ENCODE measurements at places on chromosomes 13 and 19.

GRCh38 chr13:61700620-61701019 is 285.0 kb upstream of the PCDH20 start:
- no peak for DNase-seq

GRCh38 chr19:29745253-29745652 is 30.2 kb upstream of the C19orf12 start:
- no peak for DNase-seq

DNA sequence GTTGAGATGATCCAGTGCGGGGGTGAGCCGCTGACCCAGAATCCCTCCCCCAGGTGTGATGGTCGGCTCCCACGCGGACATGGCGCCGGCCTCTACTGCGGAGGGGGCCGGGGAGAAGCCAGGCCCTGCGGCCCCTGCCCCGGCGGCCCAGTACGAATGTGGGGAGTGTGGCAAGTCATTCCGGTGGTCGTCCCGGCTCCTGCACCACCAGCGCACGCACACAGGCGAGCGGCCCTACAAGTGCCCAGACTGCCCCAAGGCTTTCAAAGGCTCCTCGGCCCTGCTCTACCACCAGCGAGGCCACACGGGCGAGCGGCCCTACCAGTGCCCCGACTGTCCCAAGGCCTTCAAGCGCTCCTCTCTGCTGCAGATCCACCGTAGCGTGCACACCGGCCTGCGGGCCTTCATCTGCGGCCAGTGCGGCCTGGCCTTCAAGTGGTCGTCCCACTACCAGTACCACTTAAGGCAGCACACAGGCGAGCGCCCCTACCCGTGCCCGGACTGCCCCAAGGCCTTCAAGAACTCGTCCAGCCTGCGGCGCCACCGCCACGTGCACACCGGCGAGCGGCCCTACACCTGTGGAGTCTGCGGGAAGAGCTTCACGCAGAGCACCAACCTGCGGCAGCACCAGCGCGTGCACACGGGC is 3.7 kb upstream of the NAT14 start:
- DNase-seq, result no peak

- no peak for DNase-seq
These were observed 11.6 kb upstream of the DCLK1 start for GRCh38 chr13:36142735-36143134.

DNA sequence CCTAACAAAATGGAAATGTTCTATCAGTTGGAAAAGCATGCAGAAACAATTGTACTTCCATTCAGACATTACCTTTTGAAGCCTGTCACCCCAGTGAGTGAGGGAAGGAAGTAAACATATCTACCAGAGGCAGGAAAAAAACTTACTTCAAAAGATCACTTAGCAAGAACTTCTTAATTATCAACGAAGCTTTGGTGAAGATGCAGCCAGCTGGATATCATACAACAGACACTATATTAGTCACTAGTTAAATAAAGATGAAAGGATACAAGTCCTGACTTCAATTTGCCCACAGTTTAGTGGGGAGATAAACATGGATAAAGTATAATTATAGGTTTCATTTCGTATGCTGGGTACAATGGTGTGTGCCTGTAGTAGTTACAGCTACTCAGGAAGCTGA is 148.8 kb downstream of the TNFRSF19 start:
- DNase-seq, result no peak

DNA sequence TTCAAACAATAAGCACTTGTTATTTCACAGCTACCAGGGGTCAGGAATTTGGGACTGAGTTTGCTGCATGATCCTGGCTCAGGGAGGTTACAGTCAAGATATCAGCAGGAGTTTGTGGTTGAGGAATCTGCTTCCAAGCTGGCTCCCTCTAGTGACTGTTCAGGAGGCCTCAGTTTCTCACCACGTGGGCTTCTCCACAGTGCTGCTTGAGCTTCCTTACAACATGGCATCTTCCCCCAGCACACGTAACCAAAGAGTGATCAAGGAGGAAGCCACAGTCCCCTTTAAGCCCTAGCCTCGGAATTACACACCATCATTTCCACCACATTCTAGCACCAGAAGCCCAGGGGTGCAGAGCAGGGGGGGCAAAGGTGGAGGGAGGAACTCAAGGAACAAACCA is 28.8 kb downstream of the CELF5 start:
- no peak for DNase-seq

- DNase-seq, result no peak
These were observed 79.5 kb downstream of the SLITRK6 start for GRCh38 chr13:85719749-85720148.

DNA sequence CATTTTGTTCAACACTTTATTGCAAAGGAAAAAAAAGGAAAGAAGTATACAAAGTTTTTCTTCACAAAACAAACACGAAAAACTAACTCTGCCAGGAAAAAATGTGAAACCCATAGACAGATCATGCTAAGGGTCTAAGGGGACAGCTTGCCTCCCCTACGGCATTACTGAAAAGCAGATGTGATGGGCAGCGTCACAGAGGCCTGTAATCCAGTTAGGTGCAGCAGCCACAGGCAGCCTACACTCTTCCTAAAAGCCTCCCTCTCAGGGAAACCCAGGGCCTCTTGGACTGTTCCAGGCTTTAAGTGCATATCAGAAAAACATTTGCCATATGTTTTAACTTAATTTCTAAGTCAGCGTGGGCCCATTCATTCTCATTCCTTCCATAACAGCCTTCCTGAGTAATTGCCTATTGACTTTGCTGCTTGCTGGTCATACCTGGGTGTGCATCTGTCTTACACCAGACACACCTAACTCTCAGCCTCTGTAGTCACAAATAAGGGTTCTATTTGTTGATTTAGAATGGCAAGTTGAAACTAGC is 135.7 kb upstream of the SERP2 start:
- DNase-seq, result peak; percentile 50

GRCh38 chr19:21610341-21610740 is 104.9 kb downstream of the ZNF429 start:
- DNase-seq, result no peak

DNA sequence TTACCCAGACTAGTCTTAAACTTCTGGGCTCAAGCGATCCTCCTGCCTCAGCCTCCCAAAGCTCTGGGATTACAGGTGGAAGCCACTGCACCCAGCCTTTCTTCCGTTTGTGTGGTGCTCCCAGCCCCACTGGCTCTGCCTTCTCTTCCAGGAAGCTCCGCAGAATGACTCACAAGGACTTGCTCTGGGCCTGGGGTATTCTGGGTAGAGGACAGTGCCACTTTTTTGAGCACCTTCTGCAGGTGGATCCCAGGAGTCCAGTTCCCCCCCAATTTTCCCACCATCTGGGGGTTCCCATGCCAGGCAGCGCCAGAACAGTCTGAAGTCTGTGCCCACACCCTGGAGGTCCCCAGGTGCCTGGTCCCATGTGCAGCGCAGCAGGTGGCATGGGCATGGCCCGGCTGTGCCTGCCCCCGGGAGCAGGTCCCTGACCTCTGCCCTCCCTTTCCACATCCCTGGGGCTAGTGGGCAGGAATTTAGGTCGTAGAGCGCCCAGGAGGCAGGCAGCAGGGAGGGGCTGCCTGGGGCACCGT is 1.6 kb downstream of the REEP6 start:
- no peak for DNase-seq

DNA sequence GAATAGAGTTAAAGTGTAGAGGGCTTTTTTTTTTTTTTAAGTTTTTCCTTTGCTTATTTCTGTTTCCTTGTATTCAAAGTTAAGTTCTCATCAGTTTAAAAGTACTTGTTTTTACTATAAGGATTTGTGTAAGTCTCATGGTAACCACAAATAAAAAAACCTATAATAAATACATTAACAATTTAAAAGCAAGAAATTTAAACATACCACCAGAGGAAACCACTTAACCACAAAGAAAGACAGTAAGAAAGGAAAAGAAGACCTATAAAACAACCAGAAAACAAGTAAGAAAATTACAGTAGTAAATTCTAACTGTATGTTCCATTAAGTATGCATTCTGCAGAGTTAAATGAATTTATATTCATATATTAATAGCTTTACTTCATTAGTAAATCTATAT is 999.1 kb upstream of the ATXN8OS start:
- DNase-seq, result no peak

DNA sequence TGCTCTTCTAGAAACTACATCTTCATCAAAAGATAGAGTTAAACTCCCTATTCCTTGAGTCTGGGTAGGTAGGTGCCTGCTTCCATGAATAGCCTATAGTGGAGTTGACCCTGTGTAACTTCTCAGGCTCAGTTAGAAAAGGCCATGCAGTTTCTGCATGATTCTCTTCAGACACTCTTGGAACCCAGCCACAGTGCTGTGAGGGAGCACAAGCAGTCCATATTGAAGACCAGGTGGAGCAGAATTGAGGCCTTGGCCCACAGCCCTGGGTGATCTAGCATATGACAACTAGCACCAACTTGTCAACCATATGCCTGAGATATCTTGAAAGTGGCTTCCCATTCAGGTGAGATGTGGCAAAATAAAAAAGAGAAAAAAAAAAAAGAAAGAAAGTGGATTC is 10.3 kb upstream of the PAN3 start:
- DNase-seq, result no peak

- no peak for DNase-seq
These were observed 42.4 kb upstream of the ZNF737 start for GRCh38 chr19:20607943-20608342.

DNA sequence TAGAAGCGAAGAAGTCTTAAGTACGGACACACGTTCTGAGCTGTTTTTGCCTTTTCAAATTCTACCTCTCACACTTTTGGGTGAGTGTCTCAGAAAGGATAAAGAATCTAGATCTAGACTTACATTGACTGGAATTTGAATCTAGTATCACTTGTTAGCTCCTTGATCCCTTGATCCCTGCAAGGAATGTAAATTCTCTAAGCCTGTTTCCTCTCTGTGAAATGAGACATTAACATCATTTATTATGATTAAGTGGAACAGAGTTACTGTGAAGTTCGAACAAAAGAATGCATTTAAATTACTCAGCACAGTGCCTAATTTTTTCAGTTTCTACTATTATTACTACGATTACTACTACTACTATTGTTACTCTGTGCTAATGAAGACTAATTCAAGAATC is 86.6 kb upstream of the POSTN start:
- no peak for DNase-seq

DNA sequence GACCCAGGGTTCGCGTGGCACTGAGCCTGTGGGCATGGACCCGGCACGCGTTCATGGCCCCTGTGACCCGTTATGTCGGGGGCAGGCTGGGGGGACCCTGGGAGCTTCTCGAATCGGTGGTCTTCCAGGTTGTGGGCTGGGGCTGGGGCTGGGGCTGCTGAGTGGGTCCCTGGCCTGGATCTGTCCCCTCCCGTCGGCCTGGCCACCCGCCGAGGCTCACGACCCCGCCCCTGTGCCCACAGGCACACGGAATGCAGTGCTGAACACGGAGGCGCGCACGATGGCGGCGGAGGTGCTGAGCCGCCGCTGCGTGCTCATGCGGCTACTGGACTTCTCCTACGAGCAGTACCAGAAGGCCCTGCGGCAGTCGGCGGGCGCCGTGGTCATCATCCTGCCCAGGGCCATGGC is 6.5 kb downstream of the NCLN start:
- no peak for DNase-seq

- DNase-seq, result no peak
These were observed 2.5 kb downstream of the NPAS1 start for GRCh38 chr19:47022140-47022536.

GRCh38 chr13:20272588-20273171 is 40.6 kb upstream of the GJB6 start:
- no peak for DNase-seq

DNA sequence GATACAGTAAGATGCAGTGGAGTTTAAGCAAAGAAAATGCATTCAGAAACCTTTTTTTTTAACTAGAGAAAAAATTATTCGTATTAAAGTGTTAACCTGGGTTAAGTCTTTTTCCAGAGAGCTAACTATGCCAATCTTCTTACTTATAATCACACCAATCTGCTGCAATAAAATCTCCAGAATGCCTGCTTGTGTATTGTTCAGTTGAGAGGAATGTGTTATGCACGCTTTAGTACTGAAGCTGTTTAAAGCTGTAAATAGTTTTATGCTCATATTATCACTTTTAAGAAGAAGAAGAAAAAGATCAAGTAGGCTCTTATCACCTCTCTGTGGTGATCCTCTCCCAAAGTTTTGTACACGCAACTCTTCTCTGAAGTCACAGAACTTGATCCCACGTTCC is 528.7 kb downstream of the RFC3 start:
- DNase-seq, result peak; percentile 44

- peak; percentile 11 for DNase-seq
These were observed 334.6 kb downstream of the MYO16 start for GRCh38 chr13:108963846-108964600.

DNA sequence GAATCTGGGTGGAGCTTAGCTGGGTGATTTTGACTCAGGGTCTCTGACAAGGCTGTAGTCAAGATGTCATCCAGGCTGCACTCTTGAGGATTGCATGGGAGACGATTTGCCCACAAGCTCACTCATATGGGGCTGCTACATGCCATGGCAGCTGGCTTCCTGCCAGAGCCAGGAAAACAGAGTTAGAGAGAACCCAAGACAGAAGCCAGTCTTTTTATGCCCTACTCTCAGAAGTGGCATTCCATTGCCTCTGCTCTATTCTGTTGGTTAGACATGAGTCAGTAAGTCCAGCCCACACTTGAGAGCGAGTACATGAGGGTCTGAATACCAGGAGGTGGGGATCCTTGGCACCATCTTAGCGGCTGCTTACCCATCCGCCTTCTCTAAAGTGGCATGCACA is 9.5 kb downstream of the POLR1D start:
- DNase-seq, result no peak

DNA sequence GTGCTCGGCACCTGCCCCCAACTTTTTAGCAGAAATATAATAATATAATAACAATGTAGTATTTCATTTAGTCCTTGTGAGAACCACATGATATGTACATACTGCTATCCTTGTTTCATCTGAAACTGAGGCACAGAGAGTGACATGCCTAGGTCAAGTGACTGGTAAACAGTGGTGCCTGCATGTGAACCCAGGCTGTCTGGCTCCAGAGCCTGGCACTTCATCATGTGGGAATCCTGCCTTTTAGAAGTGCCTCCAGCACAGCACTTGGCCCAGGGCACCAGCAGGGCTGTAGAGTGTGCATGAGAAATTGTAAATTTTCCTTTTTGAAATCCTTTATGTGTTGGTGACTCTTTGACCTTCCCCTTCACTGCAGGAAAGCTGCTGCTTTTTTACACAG is 27.4 kb downstream of the PRAM1 start:
- DNase-seq, result no peak

DNA sequence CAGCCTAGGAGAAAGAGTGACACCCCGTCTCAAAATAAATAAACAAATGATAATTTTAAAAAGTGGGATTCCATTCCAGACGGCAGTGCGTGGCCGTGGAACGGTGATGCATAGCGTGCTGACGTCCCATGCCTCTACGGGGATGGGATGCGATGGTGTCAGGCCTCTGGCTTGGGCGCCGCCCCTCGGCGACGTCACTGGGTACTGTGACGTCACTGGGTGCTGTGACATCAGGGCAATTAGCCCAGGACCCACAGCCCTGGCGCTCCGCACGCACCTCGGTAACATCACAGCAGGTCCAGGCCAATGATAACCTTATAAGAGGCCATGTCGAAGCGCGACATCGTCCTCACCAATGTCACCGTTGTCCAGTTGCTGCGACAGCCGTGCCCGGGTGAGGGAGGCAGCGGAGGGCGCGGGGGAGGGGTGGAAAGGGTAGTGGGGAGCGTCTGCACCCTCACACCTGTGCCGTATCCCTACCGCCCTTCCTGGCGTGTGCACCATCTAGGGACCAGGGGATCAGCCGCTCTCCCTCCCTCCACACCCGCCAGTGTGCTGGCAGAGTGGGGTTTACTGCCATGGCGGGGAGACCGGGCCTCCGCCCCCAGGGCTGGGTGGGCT is at the start of gene GAPDHS:
Gene GAPDHS (plus strand): TSS at position 256 of the 621 bp plus-strand sequence. CDS start 72 bp downstream, at position 328.
- no peak for DNase-seq
